ENCODE measurements at places on chromosomes 1 and 21.

DNA sequence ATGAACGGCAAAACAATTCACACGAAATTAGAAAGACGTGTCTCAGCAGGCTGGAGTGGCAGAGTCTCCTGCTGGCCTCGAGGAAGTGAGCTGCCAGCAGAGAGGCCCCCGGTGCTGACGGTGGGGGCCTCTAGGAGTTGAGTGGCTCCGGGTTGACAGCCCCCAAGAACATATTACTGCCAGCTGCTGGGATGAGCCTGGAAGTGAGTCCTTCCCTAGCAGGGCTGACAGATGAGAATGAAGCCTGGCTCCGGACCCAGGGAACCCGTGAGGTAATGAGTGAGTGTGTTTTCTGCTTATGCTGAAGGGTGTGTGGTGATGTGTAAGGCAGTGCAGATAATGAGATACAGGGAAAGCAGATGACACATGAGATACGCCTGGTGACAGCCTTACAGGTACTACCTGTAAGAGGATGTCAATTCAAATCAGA, 23.5 kb upstream of the LRRC47 start:
- no peak for DNase-seq

GRCh38 chr1:154467434-154468102, 34.5 kb upstream of the TDRD10 start:
- no peak for DNase-seq

DNA sequence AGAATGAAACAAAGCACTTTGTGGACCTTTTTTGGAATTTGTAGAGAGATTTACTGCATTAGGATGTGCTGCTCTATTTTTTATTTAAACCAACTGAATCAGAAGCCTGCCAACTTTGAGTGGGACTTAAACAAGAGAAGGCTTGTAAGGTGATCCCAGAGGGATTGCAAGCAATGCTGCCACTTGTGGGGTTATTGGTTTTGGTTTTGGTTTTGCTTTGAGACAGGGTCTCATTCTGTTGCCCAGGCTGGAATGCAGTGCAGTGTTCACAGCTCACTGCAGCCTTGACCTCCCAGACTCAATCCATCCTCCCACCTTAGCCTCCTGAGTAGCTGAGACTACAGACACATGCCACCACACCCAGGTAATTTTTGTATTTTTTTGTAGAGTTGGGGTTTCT, 32.2 kb upstream of the GNG5 start:
- no peak for DNase-seq

DNA sequence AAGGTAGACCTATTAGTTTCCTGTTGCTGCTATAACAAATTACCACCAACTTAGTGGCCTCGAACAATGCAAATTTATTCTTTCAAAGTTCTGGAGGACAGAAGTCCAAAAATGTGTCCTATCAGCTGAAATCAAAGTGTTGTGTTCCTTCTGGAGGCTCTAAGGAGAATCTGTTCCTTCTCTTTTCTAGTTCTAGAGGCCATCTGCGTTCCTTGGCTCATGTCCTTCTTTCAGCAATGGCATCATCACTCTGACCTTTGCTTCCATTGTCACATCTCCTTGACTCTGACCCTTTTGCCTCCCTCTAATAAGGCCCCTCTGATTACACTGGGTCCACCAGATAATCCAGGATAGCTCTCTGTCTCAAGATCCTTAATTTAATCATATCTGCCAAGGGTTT, 1.2 kb upstream of the MR1 start:
- no peak for DNase-seq

DNA sequence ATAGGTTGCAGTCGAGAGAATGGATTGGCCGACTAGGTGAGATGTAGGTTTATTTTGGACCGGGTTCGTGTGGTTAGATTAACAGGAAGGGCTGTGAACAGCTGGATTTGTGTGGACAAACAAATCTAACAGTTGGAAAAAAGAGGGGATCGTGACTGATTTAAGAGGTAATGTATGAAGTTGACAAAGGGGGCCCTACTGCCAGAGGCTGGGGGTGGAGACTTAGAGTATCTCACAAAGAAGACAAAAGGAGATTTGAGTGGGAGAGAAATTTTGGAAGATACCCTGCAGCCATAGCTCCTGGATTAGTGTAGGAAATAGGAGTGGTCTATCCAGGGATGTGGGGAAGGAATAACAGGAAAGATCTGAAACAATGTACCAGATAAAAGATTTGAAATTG, 38.8 kb upstream of the PLA2G5 start:
- no peak for DNase-seq

GRCh38 chr1:144101397-144102045, 129.7 kb upstream of the FAM72C start:
- no peak for DNase-seq

All from non-pigmented ciliary epithelial cell (primary cell).